AG10803 (cell line): ENCODE measurements at places on chromosomes 6 and 20.
A peak's percentile ranks its signal among the peaks of the same experiment; 100 is the strongest.

DNA sequence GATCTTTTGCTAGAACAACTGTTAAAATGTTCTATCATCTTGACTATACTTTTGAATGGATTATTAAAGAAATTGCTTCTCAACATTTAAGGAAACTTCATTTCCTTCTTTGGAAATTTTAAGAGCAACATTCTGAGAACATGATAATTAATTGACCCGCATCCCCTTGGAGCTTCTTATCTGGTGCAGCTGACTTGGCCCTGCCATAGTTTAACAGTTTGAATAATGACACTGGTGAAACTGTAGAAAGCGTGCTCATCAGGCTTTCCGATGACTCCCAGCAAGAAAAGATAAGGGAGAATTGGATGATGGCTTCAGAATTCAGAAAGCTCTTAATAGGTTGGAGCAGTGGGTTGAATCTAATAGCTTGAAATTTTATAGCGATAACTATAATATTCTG lies 38.1 kb downstream of the SNX9 start:
- DNase-seq: no peak

- DNase-seq: peak; percentile 40
These were observed 15.8 kb downstream of the TIAM2 start for GRCh38 chr6:155010940-155011339.

GRCh38 chr6:148358196-148358785 lies 15.7 kb downstream of the SASH1 start:
- DNase-seq: peak; percentile 82

GRCh38 chr20:61514018-61514365 lies 261.9 kb downstream of the CDH4 start:
- DNase-seq: no peak

GRCh38 chr20:36796117-36796516 lies 22.6 kb upstream of the DSN1 start:
- no peak for DNase-seq
